Activated T-cell treated with anti-CD3 and anti-CD28 coated beads, Interleukin-2, amount 50 U/mL, for 72 hours (primary cell): ENCODE measurements at places on chromosomes 5 and 9. TPM values are rescaled to one million over a fixed set of nuclear protein-coding genes. Genes with fewer than 3 reads are reported as not detected.

Gene NDUFA8
- 32.3 TPM for total RNA-seq

Gene TRAF2
- 73.3 TPM for total RNA-seq

Gene SPIN1
- 27.8 TPM for total RNA-seq

DNA sequence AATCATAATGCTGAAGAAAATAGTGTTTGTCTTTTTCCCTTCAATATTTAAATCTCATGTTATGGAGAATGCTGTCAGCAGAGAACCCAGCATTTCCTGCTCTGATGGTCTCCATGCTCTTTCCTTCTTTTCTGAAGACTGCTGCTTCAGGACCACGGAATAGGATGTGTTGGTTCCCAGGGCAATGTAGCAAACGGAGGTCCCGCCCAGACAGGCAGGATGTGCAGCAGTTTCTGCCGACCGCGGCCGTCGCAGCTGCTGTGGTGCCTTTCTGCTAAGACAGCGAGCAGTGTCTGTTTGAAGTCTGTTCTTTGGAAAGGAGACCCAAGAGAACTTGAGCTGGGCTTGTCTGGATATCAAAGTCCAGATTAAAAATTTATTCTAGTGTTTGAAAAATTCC is 654.3 kb downstream of the CCDC171 start:
- H3K27ac ChIP-seq = peak overlapping the region; percentile 44
- peak; percentile 2 for DNase-seq
- no peaks in the 10 kb centered on the region for H3K36me3 ChIP-seq
- H3K4me3 ChIP-seq = no peak overlapping the region

GRCh38 chr9:127898433-127899127 is 823 bp downstream of the ST6GALNAC6 start:
- H3K4me3 ChIP-seq = peak overlapping the region; percentile 84
- DNase-seq = no peak
- peaks cover 14% of the 10 kb centered on the region for H3K36me3 ChIP-seq
- H3K27me3 ChIP-seq = no peaks in the 10 kb centered on the region
- peaks cover 28% of the 10 kb centered on the region for H3K4me1 ChIP-seq

DNA sequence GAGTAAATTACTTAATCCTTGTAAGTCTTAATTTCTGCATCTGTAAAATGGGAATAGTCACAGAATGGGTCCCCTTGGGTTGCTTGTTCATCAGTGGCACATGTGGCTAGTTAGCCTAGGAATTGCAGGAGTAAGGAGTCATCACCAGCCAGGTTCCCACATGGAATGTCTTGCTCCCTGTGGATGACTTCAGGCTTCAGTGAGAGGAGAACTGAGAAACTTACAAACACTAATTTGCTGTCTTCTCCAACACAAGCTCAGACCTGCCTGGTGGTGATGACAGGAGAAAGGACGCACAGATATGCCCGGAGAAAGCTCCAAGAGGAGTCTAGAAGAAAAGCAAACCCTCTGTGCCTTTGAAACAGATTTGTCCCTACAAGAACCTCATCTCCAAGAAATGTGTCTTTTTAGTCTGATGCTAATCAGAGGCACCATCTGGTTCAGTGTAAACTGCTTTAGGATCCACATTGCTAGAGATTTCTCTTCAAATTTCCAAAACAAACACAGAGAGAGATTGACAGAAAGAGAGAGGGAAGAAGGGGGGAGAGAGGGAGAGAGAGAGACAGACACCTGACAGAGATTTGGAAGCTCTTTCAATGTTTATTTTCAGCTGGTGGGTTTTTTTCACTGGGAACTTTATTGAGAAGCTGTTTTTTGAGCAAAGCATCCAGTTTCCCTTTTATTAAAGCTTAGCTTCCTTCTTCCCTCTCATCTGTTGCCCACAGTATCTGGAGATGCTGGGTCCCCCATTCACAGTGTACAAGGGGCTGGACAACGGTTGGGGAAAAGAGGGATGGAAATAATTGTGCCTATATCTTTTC is 128.3 kb downstream of the DOCK2 start:
- no peak overlapping the region for H3K27ac ChIP-seq
- H3K27me3 ChIP-seq = no peaks in the 10 kb centered on the region
- no peak for DNase-seq
- H3K36me3 ChIP-seq = peaks cover 17% of the 10 kb centered on the region
- no peak overlapping the region for H3K4me3 ChIP-seq
- peaks cover 13% of the 10 kb centered on the region for H3K4me1 ChIP-seq

DNA sequence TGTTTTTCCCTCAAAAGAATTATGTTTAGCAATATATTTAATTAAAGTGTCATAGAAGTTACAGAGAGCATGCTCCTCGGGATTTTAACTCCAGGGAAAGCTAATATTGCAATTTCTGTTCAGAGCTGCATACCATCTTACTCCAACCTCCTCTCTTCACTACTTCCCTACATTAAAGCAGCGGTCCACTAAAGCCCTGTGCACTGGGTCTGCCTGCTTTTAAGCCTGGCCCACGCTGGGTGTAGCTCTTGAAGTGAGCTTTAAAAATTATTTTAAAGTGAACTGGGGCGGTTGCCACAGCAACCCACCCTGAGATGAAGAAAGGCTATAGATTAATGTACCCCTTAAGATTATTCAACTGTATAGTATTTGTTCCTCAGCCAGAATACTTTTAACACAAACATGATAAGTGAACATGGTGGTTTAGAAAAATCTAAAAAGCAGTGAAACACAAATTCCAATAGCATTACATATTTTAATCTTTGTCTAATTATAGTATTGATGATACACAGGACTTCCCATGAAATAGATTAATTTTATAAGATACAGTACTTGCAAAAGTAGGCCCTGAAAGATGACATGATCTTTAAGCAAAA is 3.9 kb upstream of the MEF2C start:
- no peak for DNase-seq
- peaks cover 36% of the 10 kb centered on the region for H3K4me1 ChIP-seq
- H3K36me3 ChIP-seq = peaks cover 6% of the 10 kb centered on the region
- H3K27ac ChIP-seq = no peak overlapping the region

GRCh38 chr9:99895510-99895909 is 10.9 kb upstream of the STX17 start:
- H3K27ac ChIP-seq = no peak overlapping the region
- peaks cover 44% of the 10 kb centered on the region for H3K27me3 ChIP-seq
- H3K4me3 ChIP-seq = no peak overlapping the region
- H3K4me1 ChIP-seq = no peaks in the 10 kb centered on the region

GRCh38 chr9:126423142-126423915 is 96.7 kb downstream of the MVB12B start:
- peaks cover 19% of the 10 kb centered on the region for H3K27me3 ChIP-seq
- no peaks in the 10 kb centered on the region for H3K36me3 ChIP-seq
- no peak overlapping the region for H3K27ac ChIP-seq

GRCh38 chr5:102090770-102091169 is 205.3 kb downstream of the SLCO4C1 start:
- no peaks in the 10 kb centered on the region for H3K36me3 ChIP-seq
- H3K27me3 ChIP-seq = no peaks in the 10 kb centered on the region
- H3K27ac ChIP-seq = no peak overlapping the region
- H3K4me3 ChIP-seq = no peak overlapping the region
- no peak for DNase-seq

GRCh38 chr9:25716220-25716872 is 38.1 kb upstream of the TUSC1 start:
- H3K27ac ChIP-seq = no peak overlapping the region
- H3K4me3 ChIP-seq = no peak overlapping the region
- H3K36me3 ChIP-seq = no peaks in the 10 kb centered on the region
- no peaks in the 10 kb centered on the region for H3K4me1 ChIP-seq
- DNase-seq = no peak

- H3K27ac ChIP-seq = no peak overlapping the region
- H3K27me3 ChIP-seq = no peaks in the 10 kb centered on the region
- no peaks in the 10 kb centered on the region for H3K36me3 ChIP-seq
- H3K4me3 ChIP-seq = no peak overlapping the region
These were observed 22.8 kb upstream of the ARAP3 start for GRCh38 chr5:141704782-141705297.

- no peak overlapping the region for H3K4me3 ChIP-seq
- no peaks in the 10 kb centered on the region for H3K36me3 ChIP-seq
- H3K4me1 ChIP-seq = no peaks in the 10 kb centered on the region
- H3K27me3 ChIP-seq = no peaks in the 10 kb centered on the region
- H3K27ac ChIP-seq = no peak overlapping the region
These were observed 22.3 kb upstream of the ALDH1B1 start for GRCh38 chr9:38370176-38370575.

GRCh38 chr9:79632705-79633104 is 60.9 kb downstream of the TLE4 start:
- peaks cover 3% of the 10 kb centered on the region for H3K36me3 ChIP-seq
- H3K27ac ChIP-seq = peak overlapping the region; percentile 30
- no peaks in the 10 kb centered on the region for H3K27me3 ChIP-seq
- H3K4me3 ChIP-seq = no peak overlapping the region

DNA sequence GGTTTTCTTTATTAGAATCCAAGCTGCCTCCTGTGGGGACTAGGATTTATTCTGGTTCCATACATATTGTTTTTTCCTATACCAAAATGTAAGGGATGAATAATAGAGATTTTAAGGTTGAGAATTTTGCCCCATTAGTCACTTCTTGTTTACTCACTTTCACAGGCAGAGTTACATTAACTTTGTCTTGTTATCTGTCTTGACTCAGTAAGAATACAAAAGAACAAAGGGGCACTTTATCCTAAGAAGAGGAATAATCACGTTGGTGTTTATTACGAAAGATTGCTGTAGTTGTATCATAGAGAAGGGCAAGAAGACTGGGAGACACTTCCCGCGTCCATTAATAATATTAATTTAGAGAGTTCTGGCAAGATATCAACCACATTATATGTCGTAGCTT is 599.7 kb upstream of the FTMT start:
- no peak for DNase-seq
- H3K4me3 ChIP-seq = no peak overlapping the region
- no peaks in the 10 kb centered on the region for H3K4me1 ChIP-seq

DNA sequence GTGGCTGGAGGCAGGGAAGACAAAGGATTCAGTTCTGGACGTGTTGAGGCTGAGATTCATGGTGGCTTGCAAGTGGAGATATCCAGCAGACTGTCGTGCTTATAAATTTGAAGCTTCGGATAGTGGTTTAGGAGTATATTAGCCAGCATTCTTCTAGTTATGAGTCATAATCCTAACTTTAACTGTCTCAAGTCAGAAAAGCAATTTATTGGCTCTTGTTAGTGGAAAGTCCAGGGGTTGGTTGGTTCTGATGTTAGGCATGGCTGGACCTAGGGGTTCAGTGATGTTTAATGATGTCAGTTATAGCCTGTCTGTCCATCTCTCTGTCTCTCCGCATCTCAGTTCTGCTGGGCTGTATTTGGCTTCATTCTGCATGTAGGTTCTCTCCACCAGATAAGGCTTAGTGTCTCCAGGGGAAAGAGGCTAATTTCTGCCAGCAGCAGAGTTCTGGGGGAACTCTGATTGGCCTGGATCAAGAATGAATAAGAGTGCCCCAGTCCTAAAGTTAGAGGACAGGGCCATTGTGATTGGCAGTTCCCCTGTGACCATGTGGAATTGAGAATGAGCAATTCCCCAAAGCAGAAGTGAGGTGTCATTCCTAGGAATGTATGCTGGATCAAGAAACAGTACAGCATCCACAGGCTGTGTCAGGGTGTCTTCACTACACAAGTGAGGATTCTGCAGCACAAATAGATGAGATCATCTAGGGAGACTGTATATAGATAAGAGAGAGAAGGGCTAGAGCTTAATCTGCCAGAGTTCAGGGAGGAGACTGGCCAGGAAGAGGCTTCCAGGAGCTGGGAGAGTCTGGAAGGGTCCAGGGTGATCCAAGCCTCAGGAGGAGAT is 72.9 kb upstream of the SHB start:
- no peaks in the 10 kb centered on the region for H3K36me3 ChIP-seq
- peaks cover 46% of the 10 kb centered on the region for H3K27me3 ChIP-seq
- no peak overlapping the region for H3K27ac ChIP-seq
- H3K4me3 ChIP-seq = no peak overlapping the region
- no peaks in the 10 kb centered on the region for H3K4me1 ChIP-seq

DNA sequence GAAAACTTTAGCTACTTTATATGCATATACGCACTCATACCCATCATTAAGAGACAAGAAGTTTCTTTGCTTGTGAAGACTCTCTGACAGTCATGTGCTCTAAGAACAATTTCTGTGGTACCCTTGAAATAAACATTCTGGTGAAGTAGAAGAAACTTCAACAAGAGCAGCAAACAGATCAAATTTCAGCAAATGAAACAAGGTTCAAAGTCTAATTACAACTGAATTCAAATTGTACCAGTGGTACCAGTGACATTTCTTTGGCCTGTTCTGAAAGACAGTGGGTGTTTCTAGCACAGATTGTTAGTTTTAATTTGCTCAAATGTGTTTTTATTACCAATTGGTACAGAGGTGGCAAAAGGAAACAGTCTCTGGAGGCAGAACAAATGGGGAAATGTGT is 391.0 kb downstream of the CHSY3 start:
- H3K27ac ChIP-seq = no peak overlapping the region
- no peaks in the 10 kb centered on the region for H3K27me3 ChIP-seq
- DNase-seq = no peak

DNA sequence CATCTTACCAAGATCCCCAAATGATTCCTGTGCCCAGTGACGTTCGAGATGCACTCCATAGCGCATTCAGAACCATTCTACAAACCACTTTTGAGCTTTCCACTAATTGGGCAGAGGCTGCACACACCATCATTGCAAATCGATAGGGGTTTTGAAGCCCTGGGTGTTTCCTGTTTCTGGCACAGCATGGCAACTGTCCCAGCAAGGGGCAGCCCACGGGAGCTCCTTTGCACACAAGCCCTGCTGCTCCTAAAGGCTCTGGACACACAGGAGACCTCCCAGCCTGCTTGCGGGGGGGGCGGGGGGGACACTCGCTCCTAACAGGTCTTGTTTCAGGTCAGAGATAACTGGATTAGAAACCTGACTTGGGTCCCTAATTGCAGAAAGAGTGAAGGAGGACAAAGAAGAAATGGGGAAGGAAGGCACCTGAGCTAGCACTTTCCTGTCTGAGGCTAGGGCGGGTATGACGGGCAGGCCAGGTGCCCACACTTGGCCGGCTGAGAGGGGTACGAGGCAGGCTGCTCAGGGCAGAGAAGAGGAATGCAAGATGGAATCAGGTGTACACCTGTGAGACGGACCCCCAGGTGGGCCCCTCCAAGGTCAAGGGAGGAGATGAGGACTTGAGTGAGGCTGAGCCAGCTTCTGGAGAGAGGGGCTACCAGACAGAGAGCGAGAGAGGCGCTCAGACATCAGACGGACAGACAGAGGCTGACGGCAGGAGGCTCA is 820 bp downstream of the FBP1 start:
- H3K27ac ChIP-seq = no peak overlapping the region
- H3K4me3 ChIP-seq = peak overlapping the region; percentile 94
- no peak for DNase-seq
- no peaks in the 10 kb centered on the region for H3K36me3 ChIP-seq
